Right cardiac atrium (tissue), 5 donors: ENCODE measurements at places on chromosomes 4 and X. TPM values are rescaled to one million over a fixed set of nuclear protein-coding genes. Genes with fewer than 3 reads are reported as not detected.

Gene IL15
- total RNA-seq: 2.9 TPM

Gene FATE1
- not detected for total RNA-seq

Gene FGF13
- 3.1 TPM for total RNA-seq

Gene GALNTL6
- not detected for total RNA-seq

Gene ARHGAP24
- 36.7 TPM for total RNA-seq

Gene SAGE1
- total RNA-seq: not detected

Gene SSX2
- not detected for total RNA-seq

Gene GAGE12F
- total RNA-seq: not detected

Gene RGN
- 21.6 TPM for total RNA-seq

Gene CTBP1
- total RNA-seq: 133 TPM

Gene SPANXN3
- total RNA-seq: not detected

Gene FAM149A
- total RNA-seq: 16.0 TPM

Gene GNRHR
- total RNA-seq: not detected

Gene CYTL1
- total RNA-seq: 0.62 TPM

Gene UGT2B10
- total RNA-seq: not detected

Gene S100G
- not detected for total RNA-seq

Gene TSPAN6
- total RNA-seq: 10.2 TPM

Gene SNCA
- total RNA-seq: 6.0 TPM

Gene FAM13A
- 16.6 TPM for total RNA-seq

Gene SFRP2
- total RNA-seq: 3.3 TPM

Gene MUC7
- total RNA-seq: not detected

Gene SLC16A2
- total RNA-seq: 12.4 TPM

Gene LGI2
- 5.4 TPM for total RNA-seq

Gene AFM
- not detected for total RNA-seq
